HFFc6 (cell line): ENCODE measurements at places on chromosomes 5 and 9.

GRCh38 chr9:109385499-109385898 lies 64.6 kb upstream of the EPB41L4B start:
- no peak for DNase-seq

DNA sequence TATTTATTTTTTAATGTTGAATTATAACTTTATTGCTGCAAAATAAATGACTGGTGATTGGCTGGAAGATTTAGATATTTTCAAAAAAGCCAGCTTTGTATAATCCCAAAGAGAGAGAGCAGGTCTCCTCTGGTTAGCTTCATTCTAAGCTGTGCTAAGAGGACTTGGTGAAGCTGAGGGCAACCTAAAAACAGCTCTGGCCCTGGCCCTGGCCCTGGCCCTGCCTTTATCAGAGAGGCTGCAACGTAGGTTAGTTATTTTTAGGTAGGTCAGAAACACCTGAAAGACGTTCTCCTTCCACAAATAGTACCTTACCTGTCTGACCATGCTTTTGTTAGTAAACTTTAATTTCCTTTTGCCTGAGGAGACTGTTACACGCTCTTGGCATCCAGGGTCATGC lies 58.7 kb downstream of the KLF9 start:
- no peak for DNase-seq

DNA sequence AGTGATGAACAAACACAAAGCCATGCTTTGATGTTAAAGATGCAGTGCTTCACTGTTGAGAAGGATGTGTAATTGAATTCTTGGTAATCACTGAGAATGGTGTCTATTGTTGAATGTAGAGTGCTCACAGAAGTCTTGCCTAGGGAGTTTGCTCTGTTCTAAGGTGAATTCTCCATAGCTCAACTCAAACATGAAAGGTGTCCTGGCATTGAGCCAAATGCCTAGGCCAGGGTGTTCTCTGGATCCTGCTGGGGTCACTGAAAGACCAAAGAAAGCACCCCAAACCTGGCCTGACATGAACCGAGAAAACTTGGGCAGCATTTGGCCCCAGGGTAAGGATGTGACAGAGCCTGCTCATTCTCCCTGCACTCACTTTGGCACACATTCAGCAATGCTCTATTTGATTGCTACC lies 217.3 kb downstream of the ARL15 start:
- DNase-seq, result no peak

DNA sequence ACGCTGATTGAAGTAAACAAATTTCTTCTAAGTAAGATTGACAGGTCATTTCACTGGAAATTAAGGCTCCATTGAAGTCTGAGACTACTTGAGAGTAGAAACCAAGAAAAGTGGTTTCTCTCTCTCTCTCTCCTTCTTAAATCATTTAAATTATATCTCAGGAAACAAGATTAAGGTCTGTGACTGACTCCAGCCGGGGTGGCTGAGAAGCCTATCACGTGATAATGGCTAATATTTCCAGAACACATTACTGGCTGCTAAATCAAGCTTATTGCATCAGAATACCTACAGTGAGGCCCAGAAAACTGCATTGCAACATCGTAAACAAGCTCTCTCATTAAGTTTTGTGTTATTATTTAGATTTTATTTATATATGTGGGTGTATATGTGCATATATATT lies 88.4 kb downstream of the PTCD2 start:
- DNase-seq, result no peak

DNA sequence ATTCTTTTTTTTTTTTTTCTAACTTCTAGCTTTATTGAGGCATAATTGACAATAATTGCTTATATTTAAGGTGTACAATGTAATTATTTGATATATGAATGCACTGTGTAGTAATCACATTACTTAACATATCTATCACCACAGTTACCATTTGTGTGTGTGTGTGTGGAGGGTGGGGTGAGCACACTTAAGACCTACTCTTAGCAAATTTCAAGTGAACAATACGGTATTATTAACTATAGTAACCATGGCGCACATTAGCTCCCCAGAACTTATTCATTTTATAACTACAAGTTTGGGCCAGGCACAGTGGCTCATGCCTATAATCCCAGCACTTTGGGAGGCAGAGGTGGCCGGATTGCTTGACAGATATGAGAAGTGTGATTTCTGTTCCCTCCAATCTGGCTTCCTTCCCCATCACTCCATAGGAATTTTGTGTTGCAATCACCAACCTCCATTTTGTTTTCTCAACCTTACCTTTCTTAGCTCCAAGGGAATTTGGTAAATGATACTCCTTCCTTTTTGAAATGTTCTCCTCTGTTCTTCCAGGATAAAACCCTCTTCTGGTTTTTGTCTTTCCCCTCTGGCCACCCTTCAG lies 14.9 kb downstream of the TXN start:
- DNase-seq, result no peak

DNA sequence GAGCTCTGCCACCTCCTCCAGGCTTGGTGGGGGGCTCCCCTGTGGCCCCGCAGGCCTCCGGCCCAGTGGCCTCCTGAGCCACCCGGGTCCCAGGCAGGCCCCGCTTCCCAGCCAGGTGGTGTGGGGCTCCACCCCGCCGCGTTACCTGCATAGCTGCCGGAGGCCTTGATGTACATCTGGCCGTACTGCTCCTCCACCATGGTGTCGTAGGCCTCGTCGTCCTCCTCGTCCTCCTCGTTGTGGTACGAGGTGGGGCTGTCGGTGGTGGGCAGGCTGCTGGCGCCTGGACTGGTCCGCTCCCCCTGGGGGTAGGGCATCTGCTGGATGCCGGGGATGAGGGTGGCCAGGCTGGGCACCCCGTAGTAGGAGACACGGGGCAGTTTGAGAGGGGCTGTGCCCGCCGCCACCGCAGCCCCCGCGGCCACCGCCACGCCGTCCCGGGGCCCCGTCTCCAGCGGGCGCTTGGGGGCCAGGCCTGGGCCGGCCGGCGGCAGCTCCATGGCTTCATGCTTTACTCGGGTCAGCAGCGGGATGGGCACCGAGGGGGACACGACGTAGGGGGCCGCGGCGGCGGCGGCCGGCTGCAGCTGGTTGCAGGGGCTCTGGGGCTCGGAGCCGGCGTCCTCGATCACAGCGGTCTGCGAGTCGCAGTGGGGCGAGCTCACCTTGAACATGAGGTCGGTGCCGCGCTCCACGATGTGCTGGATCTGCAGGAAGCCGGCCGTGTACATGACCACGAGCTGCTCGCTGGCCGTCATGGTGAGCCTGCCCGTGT lies 45.4 kb downstream of the NACC2 start:
- DNase-seq, result no peak

GRCh38 chr9:87109851-87110250 lies 162.5 kb upstream of the GAS1 start:
- DNase-seq, result peak; percentile 53

DNA sequence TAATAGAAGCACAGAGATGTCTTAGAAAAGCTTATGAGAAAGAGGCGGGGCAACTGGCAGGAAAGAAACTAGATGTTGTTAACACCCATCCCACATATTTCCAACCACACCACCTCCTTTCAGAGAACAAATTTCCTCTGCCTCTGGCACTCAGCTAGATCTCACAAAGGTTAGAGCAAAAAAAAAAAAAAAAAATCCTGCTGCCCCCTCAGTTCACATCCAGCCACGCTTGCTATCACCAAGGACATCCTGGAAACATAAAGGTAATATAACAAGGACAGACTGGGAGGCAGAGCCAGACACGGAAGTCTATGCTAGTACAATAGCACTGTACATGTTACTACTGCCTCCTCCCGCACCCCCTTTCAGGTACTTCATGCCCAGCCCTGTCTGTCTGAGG lies 238.0 kb upstream of the PTGER4 start:
- DNase-seq, result no peak

DNA sequence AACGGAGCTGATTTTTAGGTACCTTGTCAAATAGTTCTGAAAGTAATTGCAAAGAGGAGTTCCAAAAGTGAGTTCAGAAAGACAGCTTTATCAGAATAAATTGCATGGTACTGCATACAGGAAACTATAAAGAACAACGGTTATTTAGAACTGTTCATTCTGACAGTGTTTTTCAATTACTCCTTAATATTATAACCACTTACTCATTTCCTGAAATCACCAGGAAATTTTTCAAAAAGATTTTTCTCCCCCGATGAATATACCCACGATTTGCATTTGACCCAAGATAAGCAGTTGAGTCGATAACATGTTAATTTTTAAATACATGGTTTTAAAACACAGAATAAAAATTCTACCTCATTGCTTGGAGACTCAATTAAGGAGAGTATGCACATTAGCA lies 9.4 kb downstream of the DOCK8 start:
- DNase-seq, result no peak

- peak; percentile 94 for DNase-seq
Observed at GRCh38 chr5:17118631-17119030, 98.8 kb upstream of the BASP1 start.

DNA sequence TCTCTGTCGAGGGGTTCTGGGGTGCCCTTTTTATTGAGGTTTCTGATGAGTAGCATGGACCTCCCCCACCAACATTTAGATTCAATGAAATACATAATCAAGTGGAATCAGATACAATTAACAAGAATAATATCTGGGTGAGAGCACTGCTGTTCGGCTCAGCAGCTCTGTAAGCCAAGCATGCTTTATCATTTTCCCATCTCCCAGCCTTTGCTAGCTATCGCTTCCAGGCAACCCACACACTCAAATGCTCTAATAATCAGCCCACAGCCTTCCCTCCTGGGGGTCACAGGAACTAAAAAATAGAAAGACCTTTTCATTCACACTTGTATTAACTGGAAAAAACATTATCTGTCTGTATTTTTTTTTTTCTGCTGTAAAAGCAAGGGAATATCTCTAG lies 8.9 kb downstream of the PLPPR1 start:
- no peak for DNase-seq

- DNase-seq, result no peak
Observed at GRCh38 chr9:125505988-125506438, 201.0 kb downstream of the MAPKAP1 start.

DNA sequence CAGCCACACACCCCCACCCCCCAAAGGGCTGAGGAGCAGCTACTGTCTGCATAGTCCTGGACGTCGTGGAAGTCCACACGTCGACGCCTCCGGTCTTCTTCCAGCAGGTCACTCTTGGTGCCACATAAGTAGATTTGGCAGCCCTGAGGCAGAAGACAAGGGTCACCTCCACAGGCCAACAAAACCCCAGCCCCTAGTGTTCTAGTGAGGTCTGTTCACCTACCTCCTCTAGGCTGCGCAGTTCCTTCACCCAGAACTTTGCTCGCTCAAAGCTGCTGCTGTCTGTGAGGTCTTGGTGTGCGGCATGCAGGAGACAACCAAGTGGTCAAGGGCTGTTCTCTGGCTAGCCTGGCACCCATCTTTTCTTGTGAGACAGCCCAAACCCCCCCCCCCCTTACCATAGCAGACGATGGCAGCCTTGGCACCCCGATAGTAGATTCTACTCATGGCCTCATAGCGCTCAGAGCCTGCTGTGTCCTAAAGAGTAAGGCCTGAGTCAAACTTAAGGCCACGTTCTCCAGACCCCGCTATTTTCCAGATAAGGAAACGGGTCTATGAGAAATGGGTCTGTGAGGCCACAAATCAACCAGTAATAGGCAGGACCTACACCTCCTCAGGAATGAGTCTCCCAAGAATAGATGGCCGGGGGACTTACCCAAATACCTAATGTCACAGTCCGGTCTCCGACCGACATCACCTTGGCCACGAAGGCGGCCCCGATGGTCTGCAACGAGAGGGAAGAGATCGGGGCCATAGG lies 987 bp downstream of the RAB24 start:
- no peak for DNase-seq

- no peak for DNase-seq
Observed at GRCh38 chr9:28073270-28073669, 500.0 kb upstream of the C9orf72 start.

DNA sequence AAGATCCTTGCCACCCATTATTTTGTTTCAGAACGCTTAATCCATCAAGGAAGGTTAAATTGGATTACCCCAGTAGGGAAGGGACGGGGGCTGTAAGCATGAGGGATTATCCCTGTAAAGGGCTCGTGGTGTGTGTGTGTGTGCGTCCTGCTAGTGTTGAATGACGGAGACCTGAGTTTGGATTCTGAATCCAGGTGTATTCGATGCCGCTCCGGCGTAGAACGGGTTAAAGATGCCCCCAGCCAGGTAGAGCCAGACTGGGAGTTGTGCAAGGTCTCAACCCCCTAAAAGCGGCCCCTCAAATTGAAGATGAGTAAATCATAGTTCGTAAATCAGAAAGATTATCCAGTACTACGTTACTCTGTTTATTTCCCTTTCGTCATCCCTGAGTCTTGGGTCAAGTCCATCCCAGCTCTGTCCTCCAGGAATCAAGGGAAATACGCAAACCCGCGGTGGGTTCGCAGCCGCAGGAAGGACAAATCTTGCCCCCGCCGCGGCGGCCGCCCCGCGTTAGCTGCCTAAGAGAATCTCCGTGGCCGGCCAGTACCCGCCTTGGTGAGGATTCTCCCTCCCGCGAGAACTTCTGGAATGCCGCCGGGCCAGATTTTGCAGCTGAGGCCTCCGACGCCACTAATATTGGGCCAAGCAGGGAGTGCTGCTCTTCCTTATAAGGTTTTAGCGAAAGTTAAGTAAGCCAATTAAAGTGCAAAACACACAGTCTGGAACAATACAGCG lies 586 bp upstream of the MTAP start:
- peak; percentile 88 for DNase-seq

GRCh38 chr5:112846556-112846955 lies 14.5 kb upstream of the SRP19 start:
- no peak for DNase-seq

DNA sequence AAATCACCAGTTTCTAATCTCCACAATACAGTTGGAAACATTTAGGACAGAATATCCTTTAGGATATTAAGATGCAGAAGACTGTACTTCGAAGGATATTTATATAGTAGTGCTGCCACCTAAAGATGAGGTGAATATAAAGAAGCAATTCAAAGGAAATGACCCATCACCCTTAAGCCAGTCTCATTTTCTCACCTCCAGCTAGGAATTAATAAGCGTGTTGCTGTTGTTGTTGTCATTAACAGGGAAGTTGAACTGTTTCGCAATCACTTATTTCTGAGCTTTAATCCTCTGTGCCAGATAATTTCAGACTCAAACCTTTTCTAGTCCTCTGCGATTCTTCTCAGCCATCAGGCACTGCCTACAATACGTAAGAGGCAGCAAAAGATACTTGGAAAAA lies 7.8 kb upstream of the PURA start:
- DNase-seq, result no peak

GRCh38 chr9:131068076-131068816 lies 28.1 kb upstream of the AIF1L start:
- no peak for DNase-seq

DNA sequence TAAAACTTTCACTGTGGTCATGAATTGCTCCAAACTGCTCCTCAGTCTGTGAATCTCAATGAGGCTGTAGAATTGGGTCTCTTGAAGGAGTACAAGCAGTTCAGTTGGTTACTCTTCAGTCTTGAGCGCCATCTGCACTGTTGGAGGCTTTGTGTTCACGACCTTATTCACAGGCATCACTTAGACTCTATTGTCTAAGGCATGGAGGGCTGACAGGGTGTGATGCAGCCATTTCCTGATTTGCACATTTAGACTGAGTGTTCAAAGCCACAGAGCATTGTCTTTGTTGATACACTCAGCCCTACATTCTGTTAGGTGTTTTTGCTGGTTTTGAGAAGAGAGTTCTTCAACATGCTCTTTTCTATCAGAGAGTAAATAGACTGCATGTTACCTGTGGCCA lies 355.9 kb upstream of the RIOK2 start:
- no peak for DNase-seq
